ENCODE measurements at places on chromosomes 5 and 9.

DNA sequence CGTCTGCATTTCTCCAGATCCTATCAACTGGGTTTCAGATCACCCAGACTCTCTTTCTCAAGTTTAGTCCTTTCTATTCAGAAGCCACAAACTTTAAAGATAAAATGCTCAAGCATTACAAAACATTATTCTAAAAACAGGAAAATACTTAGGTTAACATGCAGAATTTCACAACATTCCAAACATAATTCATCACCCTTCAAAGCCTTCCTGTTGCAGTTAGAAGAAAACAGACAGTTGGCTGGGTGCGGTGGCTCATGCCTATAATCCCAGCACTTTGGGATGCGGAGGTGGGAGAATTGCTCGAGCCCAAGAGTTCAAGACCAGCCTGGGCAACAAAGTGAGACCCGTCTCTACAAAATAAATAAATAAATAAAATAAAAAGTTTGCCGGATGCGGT, 7.7 kb upstream of the OCLN start:
- DNase-seq, result no peak

DNA sequence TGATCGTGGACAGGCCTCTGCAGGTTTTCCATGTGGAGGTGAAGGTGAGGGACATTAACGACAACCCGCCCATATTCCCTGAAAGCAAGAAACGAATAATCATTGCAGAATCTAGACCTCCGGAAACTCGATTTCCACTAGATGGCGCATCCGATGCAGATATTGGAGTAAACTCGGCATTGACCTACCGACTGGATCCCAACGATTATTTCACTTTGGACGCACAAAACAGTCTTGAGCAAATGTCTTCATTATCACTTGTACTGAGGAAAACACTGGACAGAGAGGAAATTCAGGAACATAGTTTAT, 621 bp downstream of the PCDHA13 start:
- DNase-seq, result no peak

- DNase-seq, result no peak
Observed at GRCh38 chr5:160420331-160420610, 1.4 kb upstream of the PTTG1 start.

- DNase-seq, result no peak
Observed at GRCh38 chr5:11777096-11777495, 127.2 kb downstream of the CTNND2 start.

DNA sequence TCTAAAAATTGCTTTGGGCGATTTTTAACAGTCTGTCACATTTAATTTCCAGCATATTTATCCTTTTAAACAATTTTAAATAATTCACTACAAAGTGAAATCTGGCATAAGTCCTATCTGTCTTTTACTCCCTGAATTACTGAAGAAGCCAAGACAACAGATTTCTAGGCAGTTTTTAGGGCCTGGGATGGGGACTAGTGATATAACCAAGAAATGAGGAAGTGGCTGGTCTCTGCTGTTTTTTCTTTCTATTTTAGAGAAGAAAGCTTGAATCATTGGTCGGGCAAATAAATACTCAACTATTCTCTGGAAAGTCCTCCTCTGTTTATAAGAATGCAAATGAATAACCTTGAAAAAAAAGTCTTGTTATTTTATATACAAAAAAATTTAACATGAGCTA, 79.7 kb upstream of the SSBP2 start:
- DNase-seq, result no peak

GRCh38 chr5:40499518-40500273, 180.0 kb upstream of the PTGER4 start:
- DNase-seq, result no peak

DNA sequence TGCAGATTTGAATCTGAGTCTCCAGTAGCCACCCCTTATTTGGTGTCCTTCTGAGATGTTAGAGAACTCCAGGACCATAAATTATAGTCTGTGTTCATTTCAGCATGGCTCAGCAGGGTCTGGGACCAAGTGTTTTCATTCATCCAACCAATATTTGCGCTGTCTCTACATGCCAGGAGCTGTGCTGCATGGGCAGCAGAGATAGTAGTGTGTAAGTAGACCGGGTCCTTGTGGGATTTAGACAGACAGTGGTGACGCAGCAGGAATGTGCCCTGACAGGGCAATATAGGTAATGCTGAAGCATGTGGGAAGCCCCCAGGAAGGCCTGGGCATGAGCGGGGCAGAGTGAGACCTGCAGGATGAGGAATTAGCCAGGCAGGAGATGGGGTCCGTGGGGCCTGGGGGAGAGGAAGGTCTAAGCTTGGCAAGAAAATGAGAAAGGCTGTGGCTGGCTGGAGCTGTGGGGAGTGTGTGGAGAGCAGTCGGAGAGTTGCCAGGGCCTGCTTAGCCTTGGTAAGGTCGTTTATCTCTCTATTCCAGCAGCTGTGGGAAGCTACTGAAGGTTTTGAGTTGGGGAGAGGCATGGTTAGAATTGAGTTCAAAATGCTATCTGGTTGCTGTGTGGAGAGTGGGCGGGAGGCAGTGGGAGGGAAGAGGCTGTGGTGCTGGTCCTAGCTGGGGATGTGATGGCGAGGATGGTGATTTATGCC, 16.8 kb downstream of the STXBP1 start:
- DNase-seq, result no peak

DNA sequence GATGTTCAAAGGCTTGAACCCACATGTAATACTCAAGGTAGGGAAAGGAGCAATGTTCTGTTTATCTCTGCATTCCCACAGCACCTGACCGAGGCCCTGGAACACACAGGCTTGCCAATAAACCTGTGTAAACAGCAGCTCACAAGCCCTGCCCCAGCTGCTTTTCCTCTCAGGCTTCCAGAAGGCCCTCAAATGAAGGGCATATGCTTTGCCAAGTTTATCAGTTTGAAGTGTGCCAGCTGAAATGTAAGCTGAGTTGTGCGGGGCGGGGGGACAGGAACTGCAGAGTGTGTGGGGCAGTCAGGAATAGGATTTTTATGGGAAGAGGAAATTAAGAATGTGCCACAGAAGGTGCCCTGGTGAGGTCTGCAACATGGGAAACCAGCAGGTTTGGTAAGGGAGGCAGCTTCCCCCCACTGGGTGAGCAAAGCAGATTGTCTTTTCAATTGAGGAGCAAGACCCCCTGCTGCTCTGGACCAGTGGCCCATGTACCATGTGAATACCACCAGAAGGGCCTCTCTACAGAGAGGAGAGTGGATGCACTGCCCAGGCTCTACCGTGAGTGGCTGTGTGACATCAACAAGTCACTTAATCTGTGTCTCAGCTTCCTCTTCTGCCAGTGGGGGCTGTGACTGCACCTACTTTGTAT, 194.8 kb downstream of the SPOCK1 start:
- DNase-seq, result peak; percentile 81

- no peak for DNase-seq
Observed at GRCh38 chr5:136732751-136733150, 367.4 kb upstream of the TRPC7 start.

GRCh38 chr9:81669866-81670265, 19.5 kb downstream of the TLE1 start:
- DNase-seq, result no peak

- no peak for DNase-seq
Observed at GRCh38 chr5:138629392-138629791, 54.2 kb upstream of the HSPA9 start.

DNA sequence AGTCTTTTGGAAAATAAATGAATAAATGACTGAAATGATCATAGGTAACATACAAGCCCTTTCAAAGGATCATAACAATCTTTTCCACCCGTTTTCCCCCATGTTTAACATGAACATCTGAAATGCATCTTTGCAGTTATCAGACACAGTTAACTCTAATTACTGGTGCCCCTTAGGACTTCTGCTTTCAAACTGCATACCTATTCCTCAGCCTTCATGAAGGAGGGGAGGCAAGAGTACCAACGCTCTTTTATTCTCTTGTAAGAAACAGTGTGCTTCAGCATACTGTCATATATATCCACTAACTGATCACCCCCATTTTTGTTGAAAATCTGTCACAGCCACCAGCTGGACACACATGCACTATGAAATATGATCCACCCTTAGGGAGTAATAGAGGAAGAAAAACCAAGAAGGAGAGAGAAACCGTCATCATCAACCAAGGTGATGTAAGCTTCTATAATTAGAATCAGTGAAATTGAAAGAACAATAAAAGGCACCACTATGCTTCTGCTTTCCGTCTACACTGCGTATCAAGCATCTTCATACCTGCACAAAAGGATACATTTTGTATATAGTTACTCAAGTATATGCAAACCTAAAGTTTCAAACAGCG, 98.7 kb downstream of the RAPGEF6 start:
- DNase-seq, result no peak

GRCh38 chr5:113226116-113226736, 208.6 kb downstream of the TSSK1B start:
- no peak for DNase-seq

DNA sequence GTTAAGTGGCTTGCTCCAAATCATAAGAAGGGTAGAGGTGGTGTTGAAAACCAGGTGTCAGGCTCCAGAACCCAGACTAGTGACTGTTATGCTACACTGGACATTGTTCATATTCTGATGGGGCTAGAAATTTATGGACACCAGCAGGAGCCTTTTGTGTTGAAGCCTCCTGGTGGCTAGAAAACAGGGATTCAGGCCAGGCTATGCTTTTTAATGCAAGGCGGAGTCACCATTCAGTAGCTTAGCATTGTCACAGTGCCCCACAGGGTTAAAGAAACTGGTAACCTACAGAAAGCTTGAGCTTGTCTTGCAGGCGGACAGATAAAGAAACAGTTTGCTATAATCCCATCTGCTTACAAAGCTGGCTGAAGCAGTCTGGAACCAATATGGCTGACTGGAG, 23.0 kb upstream of the GOLM1 start:
- DNase-seq, result no peak

DNA sequence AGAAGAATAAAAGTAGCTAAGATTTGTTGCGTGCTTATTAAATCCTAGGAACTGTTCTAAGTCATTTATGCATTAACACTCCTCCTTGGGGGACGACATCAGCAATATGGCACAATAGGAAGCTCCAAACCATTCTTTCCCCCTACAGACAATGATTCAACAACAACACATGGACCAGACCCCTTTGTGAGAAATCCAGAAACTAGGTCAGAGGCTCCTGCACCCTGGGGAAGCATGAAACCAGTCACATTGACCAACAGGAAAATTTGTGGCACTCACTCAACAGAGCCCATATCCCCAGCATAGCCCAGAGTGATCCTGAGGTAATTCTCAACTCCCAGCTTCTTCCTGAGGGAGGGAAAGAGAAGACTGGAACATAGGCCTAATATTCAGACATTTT, 294.4 kb downstream of the HINT1 start:
- DNase-seq, result no peak

DNA sequence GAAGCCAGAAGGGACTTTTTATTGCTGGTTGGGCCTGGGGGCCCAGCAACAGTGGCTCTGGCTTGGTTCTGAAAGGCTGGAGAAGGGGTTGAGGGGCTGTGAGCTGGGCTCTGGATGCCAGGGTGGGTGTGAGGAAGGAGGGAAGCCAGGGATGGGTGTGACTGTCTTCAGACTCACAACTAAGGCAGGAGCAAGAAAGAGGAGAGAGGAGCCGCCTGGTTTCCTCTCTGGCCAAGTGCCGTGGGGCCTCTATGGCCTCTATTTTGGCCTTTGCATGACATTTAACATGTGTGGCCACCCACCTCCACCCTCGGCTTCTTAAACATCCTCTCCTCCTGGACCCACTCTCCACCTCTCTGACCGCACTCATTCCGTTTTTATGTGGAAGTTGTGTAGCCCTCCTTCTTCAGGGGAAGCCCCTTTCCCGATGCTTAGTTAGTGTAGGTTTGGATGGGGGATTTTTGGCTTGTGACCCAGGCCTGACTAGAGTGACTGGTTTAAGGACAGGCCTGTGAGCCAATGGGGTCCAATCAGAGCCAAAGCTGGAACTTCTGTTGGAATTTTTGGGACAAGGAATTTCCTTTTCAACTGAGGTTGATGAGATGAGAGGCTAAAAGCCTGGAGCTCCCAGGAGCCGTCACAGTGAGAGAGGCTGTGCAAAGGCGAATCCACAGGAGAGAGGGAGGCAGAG, 517.8 kb downstream of the CCDC171 start:
- no peak for DNase-seq

DNA sequence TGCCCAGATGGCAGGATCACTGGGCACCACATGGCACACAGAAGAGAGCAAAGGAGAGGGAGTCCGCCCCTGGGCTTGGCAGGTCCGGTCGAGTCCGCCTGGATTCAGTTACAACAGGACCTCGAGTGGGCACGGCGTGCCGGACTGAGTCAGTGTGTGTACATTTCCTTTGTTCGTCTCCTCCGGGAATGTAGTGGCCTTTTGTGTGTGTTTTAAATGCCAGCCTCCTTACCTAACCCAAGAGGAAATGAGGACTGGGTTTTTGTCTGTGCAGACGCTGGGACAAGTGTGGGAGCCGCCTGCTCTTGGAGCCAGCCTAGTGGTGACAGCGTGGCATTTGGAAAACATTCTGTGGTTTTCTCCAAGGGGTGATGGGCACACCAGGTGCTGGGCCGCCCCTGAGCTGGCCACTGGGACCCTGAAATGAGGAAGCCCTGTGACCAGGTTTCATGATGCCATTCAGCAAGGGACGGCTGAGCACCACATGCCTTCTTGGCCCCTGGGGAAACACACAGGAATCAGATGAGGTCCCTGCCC, 9.6 kb downstream of the NEK6 start:
- no peak for DNase-seq

DNA sequence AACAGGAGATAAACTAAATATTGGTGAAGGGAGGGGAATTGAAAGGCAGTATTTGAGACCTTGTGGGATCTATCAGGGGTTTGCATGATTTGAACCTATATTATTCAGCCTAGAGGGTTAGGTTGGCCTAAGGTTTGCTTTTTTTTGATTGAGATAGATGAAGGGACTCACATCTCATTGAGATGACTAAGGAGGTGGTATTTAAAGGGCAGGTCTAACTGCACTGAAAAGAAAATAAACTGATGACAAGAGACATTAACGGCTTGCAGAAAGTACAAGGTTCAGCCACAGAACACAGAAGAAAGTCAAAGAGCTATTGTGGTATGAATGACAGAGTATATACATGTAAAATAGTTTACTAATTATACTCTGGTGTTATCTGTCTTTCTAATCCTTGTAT, 412.7 kb downstream of the CDH10 start:
- no peak for DNase-seq

DNA sequence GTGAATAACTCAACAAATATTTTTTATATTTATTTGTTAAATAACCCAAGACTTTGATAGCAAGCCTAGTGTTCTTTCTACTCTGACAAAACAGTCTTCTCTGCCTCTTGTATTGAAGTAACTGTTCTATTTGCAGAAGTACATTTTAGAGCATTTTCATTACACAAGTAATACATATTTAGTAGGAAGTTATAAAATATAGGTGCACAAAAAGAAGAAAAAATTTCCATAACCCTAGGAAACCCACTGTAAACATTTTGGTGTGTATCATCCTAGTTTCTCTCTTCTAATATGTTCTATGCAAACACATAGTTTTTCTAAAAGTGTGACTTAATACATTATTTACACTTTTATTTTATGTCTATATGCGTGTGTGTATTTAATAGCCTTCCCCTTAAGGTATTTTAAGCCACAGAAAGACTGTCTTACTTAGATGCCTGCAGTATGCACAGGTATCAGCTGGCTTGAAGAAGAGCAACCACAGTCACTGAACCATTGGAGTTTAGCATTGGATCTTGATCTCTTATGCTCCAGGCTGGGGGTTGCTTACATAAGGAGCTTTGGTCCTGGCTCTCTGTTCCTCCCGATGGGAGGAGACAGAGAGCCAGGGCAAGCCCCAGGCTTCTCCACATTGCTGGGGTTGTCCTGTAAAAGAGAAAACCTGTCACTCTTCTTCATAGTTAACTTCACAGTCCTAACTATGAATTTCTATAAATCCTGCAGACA, 3.8 kb downstream of the SELENOP start:
- DNase-seq, result no peak

Data from esophagus muscularis mucosa (tissue), 4 donors.